ENCODE measurements at places on chromosomes 2 and 18. TPM values are rescaled to one million over a fixed set of nuclear protein-coding genes. Genes with fewer than 3 reads are reported as not detected.

DNA sequence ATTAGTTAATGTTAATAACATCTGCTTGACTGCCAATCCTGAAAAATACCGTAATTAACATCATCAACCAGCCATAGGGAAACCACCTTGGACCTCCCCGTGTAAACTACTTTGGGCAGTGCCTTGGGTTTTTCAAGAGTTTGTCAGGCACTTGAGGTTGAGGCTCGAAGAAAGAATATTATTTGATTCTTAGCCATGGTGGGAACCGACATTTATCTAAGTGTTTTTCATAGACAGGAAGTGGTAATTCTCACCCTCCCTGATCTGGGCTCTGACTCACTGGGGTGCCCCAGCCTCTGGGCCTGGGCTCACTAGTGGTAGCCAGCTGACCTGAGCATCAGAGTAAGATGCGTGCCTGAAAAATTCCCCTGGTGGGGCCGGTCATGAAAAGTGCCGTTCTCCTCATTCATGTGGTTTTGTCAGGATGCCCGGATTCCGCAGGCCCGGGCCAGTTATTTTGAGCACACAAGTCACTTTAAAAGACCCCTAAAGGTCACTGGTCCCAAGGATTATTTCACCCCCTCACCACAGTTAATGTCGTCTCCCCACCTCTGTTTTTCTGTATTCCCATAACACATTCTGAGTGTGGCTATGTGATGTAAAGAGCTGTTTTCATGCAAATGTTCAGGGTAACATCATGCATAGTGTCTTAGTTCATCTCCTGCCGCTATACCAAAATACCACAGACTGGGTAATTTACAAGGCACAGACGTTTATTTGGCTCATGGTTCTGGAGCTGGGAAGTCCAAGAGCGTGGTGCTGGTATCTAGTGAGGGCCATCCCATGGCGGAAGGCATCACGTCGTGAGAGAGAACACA, 21.6 kb upstream of the SPATA3 start:
- H3K4me3 ChIP-seq = no peak overlapping the region
- no peaks in the 10 kb centered on the region for H3K27me3 ChIP-seq
- DNase-seq = no peak
- H3K27ac ChIP-seq = no peak overlapping the region
- no peaks in the 10 kb centered on the region for H3K36me3 ChIP-seq
- H3K4me1 ChIP-seq = no peaks in the 10 kb centered on the region

The CFC1 gene
- total RNA-seq = not detected

DNA sequence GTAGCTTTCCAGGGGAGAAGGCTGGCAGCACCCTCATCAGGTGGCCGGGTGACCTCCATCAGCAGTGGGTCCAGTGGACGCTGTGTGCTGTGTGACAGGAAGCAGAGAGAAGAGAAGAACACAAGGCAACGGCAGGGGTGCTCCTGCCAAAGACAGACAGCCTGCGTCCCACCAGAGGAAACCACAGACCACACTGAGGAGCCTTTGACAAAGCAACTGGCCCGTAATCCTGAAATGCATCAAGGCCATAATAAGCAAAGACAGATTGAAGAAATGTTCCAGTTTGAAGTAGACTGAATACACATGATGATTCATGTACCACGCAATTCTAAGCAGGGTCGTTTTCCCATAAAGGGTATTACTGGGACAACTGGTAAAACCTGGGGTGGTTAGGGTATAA, 172.4 kb downstream of the FBXO15 start:
- H3K4me1 ChIP-seq = no peaks in the 10 kb centered on the region
- H3K27me3 ChIP-seq = no peaks in the 10 kb centered on the region
- H3K4me3 ChIP-seq = no peak overlapping the region
- H3K36me3 ChIP-seq = no peaks in the 10 kb centered on the region
- no peak for DNase-seq

The FTCDNL1 gene
- total RNA-seq = 3.7 TPM

The KCNE4 gene
- total RNA-seq = 1.2 TPM

The SIX3 gene
- total RNA-seq = not detected

GRCh38 chr2:138630164-138630563, 128.6 kb downstream of the SPOPL start:
- no peaks in the 10 kb centered on the region for H3K27me3 ChIP-seq
- H3K27ac ChIP-seq = no peak overlapping the region
- DNase-seq = no peak
- no peaks in the 10 kb centered on the region for H3K36me3 ChIP-seq

The AKAIN1 gene
- total RNA-seq = not detected

The CCDC195 gene
- total RNA-seq = not detected

Data from lower lobe of right lung (tissue), 2 donors.